T-helper 17 cell (primary cell): ENCODE measurements at places on chromosomes 5 and 9.

GRCh38 chr5:473551-474192 is 30.7 kb downstream of the EXOC3 start:
- no peak for DNase-seq

- no peak for DNase-seq
Measured at GRCh38 chr9:37324691-37325490, 97.6 kb upstream of the GRHPR start.

DNA sequence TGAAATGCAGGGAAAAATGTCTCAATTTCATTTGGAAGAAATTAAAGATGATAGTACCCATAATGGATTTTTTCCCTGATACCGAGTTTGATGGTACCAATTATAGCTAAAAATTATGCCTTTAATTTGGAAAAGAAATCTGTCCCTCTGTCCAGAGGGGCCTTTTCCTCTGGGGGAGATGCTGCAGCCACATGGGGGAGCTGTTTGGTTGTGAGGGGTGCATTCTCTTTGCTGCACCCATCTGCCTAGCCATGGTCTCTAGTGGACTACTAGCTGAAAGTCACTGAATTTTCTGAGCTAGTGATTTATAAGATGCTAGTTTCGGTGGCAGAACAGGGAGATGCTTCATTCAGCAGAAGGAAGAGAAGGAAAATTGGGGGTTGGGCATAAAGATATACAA is 9.6 kb downstream of the SEC61B start:
- no peak for DNase-seq

DNA sequence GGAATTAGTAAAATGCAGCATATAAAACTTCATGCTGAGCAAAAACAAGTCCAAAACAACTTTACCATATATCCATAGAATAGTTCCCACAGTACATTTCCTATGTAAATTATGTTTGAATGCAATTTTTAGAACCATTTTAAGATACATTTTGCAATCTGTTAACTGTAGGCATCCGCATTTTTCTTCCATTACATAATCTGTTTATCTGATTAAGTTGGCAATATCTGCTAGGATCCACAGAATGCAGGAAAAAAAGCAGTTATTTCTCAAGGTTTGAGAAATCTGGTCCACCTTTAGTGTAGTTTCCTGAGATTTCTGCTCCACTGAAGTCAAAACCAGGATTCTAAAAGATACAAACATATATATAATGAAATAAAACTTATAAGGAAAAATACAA is 6.2 kb downstream of the NUDCD2 start:
- no peak for DNase-seq

DNA sequence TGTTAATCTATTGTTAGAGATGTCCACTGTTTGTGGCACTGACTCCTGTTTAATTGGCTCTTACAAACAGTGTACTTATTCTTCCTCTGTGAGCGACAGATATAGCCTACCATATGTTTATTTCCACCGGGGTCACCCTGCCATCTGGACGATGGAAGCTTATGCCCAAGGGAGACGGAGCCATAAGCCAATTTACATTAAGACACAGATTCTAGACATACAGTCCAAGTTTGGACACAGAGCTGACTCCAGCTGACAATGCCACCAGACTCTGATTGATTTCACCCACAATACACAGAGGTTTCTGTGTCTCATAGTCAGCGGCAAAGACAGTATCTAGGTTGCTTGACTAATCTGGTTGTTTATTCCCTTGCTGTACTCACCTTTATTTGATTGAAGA is 198.9 kb downstream of the ENC1 start:
- no peak for DNase-seq
